Activated CD8-positive, alpha-beta T cell treated with anti-CD3 and anti-CD28 coated beads for 36 hours (primary cell): ENCODE measurements at places on chromosomes 5 and 9. TPM values are rescaled to one million over a fixed set of nuclear protein-coding genes. Genes with fewer than 3 reads are reported as not detected.

The FOXD4L3 gene
- 0.14 TPM for total RNA-seq

The CCNG1 gene
- 134 TPM for total RNA-seq

The CYFIP2 gene
- total RNA-seq = 350 TPM

The TTC16 gene
- 2.1 TPM for total RNA-seq

The SH2D3C gene
- total RNA-seq = 29.9 TPM

GRCh38 chr9:36717276-36717675, 144.6 kb downstream of the MELK start:
- H3K36me3 ChIP-seq = no peaks in the 10 kb centered on the region
- no peak for DNase-seq
- no peak overlapping the region for H3K27ac ChIP-seq
- H3K27me3 ChIP-seq = peaks cover 5% of the 10 kb centered on the region
- H3K4me3 ChIP-seq = no peak overlapping the region

GRCh38 chr5:120314191-120314590, 149.9 kb upstream of the PRR16 start:
- H3K27ac ChIP-seq = no peak overlapping the region
- no peaks in the 10 kb centered on the region for H3K36me3 ChIP-seq
- H3K4me1 ChIP-seq = no peaks in the 10 kb centered on the region
- H3K4me3 ChIP-seq = no peak overlapping the region
- no peak for DNase-seq

- H3K27ac ChIP-seq = no peak overlapping the region
- peaks cover 2% of the 10 kb centered on the region for H3K27me3 ChIP-seq
- H3K4me1 ChIP-seq = no peaks in the 10 kb centered on the region
- no peak overlapping the region for H3K4me3 ChIP-seq
- no peak for DNase-seq
Observed at GRCh38 chr5:59328709-59329296, 564.7 kb downstream of the PDE4D start.

DNA sequence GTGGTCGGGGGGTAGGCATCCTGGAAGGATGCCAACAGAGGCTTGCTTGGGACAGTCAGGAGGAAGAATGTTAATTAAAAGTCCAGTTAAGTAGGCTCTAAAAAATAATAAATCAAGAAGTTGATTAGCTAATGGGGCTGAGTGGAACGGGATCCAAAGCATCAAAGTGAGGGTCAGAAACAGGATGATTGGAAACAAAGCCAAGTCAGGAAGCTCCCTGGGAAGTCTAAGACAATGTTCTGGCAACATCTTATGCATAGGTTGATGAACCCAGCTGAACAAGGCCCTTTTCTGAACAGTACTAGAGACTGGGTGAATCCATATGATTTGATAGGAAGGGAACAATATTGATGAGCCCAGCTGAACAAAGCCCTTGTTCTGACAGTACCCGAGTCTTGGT, 50.2 kb upstream of the STARD4 start:
- H3K4me1 ChIP-seq = no peaks in the 10 kb centered on the region
- peaks cover 9% of the 10 kb centered on the region for H3K27me3 ChIP-seq
- H3K36me3 ChIP-seq = no peaks in the 10 kb centered on the region
- no peak for DNase-seq
- H3K27ac ChIP-seq = no peak overlapping the region

DNA sequence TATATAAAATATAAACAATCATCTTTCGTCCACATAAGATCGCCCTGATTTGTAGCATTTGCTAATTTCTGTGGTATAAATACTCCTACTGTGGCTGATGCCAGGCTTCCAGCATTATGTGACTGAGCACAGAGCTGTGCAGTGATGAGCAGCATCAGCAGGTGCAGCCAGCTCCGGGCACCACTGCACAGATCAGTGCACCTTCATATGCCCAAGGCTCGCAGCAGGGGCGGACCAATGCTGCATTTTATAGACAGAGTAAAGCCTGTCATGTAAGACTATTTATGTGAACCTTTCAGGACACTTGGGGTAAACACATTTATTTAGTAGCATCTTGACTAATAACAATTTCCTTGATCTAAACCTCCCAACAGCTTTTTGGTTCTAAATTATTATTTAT, 53.1 kb downstream of the LMNB1 start:
- H3K27me3 ChIP-seq = no peaks in the 10 kb centered on the region
- no peak overlapping the region for H3K4me3 ChIP-seq
- peaks cover 67% of the 10 kb centered on the region for H3K36me3 ChIP-seq
- DNase-seq = no peak
- peaks cover 4% of the 10 kb centered on the region for H3K4me1 ChIP-seq
- H3K27ac ChIP-seq = no peak overlapping the region

DNA sequence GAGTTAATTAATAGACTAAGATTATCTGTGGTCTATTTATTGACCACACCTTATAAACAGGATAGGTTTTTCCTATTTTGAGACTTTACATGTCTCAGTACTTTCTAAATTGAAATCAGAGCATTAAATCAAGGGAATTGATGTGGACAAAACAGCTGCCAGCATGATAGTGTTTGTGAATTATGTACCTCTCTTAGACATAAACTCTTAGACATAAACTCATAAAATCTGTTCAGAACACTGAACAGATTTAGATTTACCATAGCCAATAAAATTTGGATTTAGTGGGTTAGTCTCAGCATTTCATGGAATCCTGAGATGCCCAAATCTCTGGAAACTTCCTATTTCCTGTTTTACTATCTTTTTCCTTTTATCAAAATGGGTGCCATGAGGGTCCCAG, 11.5 kb upstream of the AGXT2 start:
- no peak overlapping the region for H3K27ac ChIP-seq
- H3K4me3 ChIP-seq = no peak overlapping the region
- H3K36me3 ChIP-seq = no peaks in the 10 kb centered on the region
- peaks cover 10% of the 10 kb centered on the region for H3K4me1 ChIP-seq
- no peak for DNase-seq

DNA sequence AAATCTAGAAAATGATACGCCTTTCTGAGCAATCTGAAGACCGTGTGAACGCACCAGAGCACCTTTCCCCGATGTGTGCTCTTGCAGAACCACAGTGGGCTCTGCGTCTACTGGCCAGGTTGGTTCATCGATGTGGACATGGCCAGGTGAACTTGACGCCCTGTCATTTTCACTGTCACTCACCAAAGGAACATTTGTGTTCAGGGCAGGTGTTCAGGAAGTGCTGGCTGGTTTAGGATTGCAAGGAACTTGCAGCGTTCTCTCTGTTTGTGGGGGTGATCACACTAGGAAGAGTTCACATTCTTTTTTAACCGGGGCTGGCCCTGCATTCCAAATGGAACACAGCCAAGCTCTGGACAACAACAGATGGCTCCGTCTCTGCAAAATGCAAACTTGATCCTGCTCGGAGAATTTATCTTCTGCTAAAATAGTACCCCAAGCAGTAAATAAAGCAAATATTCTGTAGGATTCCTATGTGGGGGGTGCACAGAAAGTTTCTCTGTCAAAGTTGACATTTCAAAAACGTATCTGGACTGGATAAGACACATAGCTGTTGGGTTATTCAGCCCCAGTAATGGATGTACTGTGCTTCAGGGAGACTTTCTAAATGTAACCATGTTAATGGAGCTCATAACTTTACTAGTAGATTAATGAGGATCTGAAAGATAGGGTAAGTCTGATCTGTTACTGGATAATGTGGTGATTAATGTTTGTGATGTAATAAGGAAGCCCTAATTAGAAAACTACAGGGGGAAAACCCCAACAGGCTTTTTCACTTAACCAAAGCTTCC, 45.7 kb upstream of the FANCC start:
- H3K4me1 ChIP-seq = no peaks in the 10 kb centered on the region
- no peak overlapping the region for H3K4me3 ChIP-seq
- H3K36me3 ChIP-seq = no peaks in the 10 kb centered on the region
- no peak overlapping the region for H3K27ac ChIP-seq
- peaks cover 17% of the 10 kb centered on the region for H3K27me3 ChIP-seq

DNA sequence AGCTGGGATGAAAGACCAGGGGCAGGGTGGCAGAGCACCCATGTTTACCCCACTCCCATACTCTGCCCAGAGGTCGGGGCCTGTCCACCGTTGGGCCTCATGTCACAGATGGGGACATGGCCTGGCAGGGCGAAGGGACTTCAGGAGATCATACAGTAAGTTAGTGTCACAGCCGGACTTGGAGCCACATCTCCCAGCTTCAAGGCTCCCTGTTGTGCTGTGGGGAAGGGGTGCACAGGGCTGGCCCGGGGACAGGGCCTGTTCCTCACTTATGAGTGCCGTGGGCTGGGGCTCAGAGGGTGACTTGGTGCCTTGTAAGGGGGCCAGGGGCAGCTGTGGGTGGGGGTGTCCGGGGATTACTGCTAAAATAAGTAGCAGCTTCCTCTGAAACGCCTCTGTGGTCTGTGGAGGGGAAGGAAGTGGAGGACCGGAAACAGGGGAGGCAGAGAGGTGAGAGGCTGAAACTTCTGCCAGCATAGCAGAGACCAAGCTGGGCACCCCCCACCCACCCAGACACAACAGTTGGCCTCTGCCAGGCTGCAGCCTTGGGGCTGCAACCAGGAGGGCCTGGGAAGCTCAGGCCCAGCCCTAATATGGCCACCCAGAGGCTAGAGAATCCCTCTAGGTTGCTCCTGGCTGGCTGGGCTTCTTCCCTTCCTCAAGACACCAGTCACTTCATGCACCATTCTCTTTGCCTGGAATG, 41.1 kb upstream of the NEK6 start:
- H3K4me3 ChIP-seq = peak overlapping the region; percentile 32
- H3K27me3 ChIP-seq = peaks cover 1% of the 10 kb centered on the region
- H3K36me3 ChIP-seq = no peaks in the 10 kb centered on the region

DNA sequence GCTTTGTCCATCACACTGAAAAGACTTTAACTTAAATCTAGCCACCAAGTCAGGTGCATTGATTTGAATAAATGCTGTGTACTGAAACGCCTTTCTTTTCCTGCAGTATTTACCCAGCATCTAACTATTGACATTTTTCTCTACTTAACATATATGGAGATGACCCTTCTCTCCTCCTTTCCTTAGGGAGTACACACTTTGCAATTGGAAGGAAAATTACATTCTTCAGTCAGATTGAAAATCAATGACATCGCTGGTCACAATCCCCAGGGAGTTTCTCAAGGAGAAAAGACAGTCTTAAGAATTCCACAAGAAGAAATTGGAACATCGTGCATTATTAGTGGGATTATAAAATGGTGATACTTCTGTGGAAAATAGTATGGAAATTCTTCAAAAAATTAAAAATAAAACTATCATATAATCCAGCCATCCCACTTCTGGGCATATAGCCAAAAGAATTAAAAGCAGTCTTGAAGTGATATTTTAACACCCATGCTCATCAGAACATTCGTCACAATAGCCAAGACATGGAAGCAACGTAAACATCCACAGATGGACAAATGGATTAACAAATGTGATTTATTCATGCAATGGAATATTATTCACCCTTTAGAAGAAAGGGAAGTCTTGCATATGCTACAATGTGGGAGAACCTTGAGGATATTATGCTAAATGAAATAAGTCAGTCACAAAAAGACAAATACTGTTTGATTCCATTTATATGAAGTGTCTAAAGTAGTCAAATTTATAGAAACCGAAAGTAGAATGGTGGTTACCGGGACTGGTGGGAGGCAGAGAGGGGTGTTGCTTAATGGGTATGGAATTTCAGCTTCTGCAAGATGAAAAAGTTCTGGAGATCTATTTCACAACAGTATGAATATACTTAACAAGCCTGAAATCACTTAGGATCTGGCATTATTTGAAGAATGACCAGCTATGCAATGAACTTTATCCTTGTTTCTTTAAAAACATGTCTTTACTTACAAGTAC, 14.3 kb upstream of the FREM1 start:
- no peaks in the 10 kb centered on the region for H3K36me3 ChIP-seq
- H3K27ac ChIP-seq = no peak overlapping the region
- no peaks in the 10 kb centered on the region for H3K27me3 ChIP-seq
- H3K4me1 ChIP-seq = no peaks in the 10 kb centered on the region

DNA sequence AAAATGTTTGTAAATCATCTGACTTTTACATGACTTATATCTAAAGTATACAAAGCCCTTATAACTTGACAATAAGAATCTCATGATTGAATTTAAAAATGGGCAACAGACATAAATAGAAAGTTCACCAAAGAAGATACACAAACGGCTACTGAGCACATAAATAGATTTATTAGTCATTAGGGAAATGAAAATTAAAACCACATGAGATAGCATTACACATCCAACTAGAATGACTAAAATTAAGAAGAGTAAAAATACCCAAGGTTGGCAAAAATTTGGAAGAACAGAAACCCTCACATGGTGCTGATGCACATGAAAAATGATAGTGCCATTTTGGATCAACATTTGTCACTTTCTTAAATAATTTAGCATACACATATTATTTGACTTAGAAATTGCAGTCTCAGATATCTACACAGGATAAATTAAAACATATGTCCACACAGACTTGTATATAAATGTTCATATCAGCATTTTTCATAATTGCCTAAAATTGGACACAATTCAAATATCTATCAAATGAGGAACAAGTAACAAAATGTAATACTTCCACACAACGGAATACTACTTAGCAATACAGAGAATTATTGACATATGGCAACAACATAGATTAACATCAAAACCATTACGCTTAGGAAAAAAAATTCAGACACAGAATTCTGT, 359.1 kb upstream of the DAB2 start:
- no peaks in the 10 kb centered on the region for H3K36me3 ChIP-seq
- H3K27ac ChIP-seq = no peak overlapping the region
- peaks cover 7% of the 10 kb centered on the region for H3K27me3 ChIP-seq
- no peak overlapping the region for H3K4me3 ChIP-seq

DNA sequence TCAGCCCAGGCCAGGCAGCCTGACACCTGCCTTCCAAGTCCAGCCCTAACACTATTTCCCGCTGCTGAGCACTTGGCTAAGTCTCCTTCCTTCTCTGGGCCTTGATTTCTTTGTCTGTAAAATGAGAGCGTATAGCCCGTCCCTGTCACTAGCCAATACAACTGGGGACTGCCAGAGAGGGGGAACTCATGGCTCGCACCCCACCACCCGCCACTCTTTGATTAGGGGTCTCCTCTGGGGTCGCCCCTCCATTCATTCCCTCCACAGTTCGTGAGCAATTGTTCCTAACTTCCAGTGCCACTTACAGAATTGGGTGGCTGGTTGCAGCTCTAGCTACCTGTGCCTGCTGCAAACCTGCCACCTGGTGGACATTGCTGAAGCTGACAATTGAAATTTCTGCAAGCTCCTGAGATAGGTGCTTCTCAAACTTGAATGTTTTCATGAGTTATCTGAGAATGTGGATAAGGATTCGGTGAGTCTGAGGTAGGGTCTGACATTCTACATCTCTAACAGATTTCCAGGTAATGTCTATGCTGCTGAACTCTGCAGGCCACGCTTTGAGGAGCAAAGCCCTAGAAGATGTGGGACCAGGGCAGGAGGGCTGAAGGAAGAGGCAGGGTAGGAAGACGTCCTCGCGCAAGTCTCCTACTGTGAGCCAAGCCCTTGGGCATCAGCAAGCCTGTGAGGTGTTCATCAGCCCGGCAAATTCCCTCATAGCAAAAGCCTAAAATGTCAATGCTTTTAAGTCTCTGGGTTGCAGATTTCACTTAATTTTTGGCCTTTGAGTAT, 13.3 kb upstream of the RECK start:
- no peak overlapping the region for H3K4me3 ChIP-seq
- no peaks in the 10 kb centered on the region for H3K36me3 ChIP-seq
- no peaks in the 10 kb centered on the region for H3K27me3 ChIP-seq
- H3K27ac ChIP-seq = no peak overlapping the region
- DNase-seq = peak; percentile 78
